Activated CD4-positive, alpha-beta T cell treated with anti-CD3 and anti-CD28 coated beads, Interleukin-2, Interleukin-6, amounts not matched to agents 100 ng/mL and 50 ng/mL, durations not matched to agents 16 hours and 8 hours (primary cell): ENCODE measurements at places on chromosomes 6 and 20.
A peak's percentile ranks its signal among the peaks of the same experiment; 100 is the strongest.

DNA sequence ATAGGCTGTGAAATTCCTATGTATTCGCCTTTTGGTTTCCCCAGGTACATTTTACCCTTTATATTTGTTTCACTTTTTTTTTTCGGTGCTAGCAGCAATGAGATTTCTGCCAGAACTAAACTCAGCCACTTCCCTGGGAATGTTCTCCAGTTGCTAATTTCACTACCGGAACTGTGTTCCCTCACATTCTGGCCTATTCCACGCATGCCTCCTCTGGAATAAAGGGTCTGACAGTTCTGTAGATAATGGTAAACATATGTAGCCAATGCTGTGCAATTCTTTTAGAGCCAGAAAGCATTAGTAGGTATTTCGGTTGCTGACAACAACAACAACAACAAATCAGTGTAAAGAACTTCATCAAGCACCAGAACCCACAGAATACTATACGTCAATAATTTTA, 96.1 kb upstream of the TBX18 start:
- DNase-seq = no peak

DNA sequence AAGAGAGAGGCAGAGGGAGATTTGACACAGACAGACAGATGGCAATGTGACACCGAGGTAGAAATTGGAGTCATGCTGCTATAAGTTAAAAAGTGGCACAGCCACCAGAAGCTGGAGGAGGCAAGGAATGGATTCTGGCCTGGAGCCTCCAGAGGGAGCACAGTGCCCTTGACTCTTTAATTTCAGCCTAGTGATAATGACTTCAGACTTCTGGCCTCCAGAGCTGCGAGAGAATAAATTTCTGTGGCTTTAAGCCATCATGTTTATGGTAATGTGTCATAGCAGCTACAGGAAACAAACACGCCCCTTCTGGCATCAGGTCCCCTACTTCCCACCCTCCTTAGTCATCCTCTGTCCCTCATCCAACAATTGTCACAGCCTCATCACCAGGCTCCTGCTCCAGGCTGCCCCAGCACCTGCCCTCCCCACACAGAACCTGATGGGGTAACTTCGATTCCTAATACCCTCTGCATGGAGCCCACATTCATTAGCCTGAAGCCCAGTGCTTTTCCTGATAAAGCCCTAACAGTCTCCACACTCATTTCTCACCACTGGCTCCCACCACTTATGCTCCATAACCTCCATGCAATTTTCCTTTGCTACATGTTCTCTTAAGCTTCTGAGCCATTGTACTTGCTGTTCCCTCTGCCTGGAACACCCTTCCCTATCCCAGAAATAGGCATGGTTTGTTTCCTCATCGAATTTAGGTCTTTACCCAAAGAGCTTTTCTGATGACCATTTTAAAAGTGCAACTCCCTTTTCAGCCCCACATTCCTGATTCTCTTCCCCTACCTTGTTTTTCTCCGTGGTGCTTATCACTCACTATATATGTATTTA, 69.7 kb upstream of the TOX2 start:
- peak; percentile 25 for DNase-seq

DNA sequence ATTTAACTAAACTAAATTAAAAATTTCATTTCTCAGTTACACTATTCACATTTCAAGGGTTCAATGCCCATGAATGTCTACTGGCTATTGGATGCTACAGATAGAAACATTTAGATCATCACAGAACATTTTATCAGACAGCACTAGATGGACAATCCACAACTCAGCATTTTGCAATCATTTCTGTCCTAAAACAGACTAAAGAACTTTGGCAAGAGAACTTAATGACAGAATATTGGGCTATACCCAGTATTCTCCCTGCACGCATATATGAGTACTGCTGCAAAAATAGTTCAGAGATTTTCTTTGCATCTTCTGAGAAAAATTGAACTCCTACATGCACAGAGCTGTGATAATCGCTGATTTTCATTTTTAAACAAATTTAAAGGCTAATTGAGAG, 36.1 kb upstream of the FBXO30 start:
- no peak for DNase-seq

DNA sequence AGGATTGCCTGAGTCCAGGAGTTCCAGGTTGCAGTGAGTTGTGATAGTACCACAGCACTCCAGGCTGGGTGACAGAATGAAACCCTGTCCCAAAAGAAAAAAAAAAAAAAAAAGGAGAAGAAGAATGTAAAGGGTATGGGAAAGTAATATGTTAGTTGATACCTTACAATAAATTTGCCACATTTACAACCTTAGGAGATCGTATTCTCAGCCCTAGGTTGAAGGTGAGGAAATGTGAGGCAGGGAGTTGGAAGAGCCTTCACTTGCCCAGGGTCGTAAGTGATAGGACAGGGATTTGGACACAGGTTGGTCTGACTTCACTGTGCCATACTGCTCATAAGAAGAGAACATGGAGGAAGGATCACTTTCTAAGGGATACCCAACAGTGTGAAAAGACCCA, 68.6 kb downstream of the BMP6 start:
- no peak for DNase-seq

- peak; percentile 70 for DNase-seq
Observed at GRCh38 chr20:23048283-23049200, 930 bp downstream of the THBD start.

DNA sequence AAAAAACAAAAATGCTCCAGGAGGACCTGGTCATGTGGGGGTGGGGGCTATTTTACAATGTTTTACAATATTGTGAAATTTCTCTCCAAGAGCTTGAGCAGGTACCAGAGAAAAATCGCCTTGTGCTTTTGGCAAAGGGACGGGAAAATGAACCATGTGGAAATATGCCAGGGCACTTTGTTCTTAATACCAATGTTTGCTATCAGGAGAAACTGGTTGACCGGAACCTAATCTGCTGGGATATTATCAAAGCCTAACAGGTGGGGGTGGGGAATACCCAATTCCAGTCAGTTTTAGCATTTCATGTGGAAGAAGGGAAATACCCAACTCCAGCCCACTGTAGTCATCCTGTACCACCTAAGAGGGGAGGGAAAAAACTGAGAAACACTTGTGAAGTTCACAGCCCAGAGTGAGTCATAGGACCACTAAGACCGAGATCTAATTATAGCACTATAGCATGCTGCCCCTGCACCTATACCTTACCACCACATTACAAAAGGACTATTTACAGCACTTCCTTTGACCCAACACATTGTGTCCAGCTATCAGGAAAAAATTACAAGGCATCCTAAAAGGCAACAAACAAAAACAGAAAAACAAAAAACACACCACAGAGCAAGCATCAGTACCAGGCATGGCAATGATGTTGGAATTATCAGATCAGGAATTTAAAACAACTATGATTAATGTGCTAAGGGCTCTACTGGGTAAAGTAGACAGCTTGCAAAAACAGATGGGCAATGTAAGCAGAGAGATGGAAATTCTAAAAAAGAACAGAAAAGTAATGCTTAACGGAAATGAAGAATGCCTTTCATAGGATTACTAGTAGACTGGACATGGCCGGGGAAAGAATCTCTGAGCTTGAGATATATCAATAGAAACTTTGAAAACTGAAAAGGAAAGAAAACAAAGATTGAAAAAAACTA, 84.1 kb upstream of the POPDC3 start:
- peak; percentile 29 for DNase-seq

- DNase-seq = no peak
Observed at GRCh38 chr6:84766118-84766798, 1.9 kb upstream of the TBX18 start.

- DNase-seq = peak; percentile 62
Observed at GRCh38 chr20:24033151-24033550, 44.6 kb upstream of the GGTLC1 start.

- peak; percentile 54 for DNase-seq
Observed at GRCh38 chr20:32336918-32337347, 21.2 kb upstream of the ASXL1 start.

- DNase-seq = no peak
Observed at GRCh38 chr20:57387945-57388371, 3.2 kb upstream of the RBM38 start.

GRCh38 chr20:32941155-32941885, 62.9 kb downstream of the SUN5 start:
- DNase-seq = no peak

- DNase-seq = no peak
Observed at GRCh38 chr20:43442282-43442880, 15.3 kb upstream of the SRSF6 start.

GRCh38 chr6:142356201-142356883, 54.5 kb downstream of the ADGRG6 start:
- no peak for DNase-seq

DNA sequence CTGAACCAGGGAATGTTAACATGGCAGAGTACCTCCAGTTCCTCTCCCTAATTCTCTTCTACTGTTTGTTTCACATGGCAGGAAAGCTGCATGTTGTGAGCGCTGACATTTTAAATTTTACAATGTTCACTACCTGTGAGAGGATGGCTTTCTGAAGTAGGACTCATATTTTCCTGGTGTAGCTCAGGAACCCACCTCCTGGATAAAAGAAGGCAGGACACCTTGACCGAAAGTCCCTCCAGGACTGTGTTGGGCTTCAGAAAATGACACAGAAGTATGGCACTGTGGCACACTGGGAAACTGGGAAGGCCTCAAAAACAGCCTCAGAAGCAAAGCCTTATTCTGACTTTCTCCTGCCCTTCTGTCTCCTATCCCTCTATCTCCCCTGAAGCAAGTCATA, 33.3 kb downstream of the PTPRK start:
- no peak for DNase-seq

DNA sequence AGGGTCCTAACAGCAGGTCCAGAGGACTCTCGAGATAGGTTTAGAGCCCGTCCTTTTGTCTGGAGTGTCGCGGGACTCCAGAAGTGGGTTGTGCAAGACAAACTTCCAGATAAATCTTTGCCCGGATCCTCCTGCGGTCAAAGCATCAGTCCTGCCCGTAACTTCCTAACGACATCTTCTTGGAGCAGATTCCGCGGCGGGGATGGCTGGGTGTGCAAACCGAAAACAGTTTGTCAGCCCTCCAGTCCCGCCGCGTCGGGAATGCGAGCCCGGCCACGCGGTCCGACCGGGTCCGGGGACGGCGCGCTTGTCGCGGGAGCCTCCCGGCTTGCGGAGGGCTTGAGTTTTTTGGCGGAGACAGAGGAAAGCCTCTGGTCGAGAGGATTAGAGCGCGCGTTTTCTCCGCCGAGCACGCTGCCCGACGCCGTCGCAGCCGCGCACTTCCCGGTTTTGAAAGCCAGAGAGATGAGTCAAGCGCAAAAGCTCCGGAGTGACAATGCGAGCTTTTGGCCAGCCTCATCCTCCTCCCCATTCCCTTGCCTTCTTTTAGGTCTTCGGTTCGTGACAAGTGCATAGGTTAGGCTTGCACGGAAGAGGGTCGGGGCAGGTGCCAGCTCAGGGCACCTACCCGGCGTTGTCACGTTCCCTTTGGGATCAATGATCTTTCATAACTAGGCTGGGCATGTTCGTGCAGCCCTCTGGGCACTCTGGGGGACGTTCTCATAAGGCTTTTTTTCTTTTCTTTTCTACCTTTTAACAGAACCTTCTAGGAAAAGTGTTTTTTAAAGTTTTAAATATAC, 91.3 kb upstream of the PRDM1 start:
- peak; percentile 76 for DNase-seq

- DNase-seq = no peak
Observed at GRCh38 chr6:37187321-37188022, 17.5 kb downstream of the PIM1 start.

GRCh38 chr20:61274326-61274725, 22.3 kb downstream of the CDH4 start:
- no peak for DNase-seq

DNA sequence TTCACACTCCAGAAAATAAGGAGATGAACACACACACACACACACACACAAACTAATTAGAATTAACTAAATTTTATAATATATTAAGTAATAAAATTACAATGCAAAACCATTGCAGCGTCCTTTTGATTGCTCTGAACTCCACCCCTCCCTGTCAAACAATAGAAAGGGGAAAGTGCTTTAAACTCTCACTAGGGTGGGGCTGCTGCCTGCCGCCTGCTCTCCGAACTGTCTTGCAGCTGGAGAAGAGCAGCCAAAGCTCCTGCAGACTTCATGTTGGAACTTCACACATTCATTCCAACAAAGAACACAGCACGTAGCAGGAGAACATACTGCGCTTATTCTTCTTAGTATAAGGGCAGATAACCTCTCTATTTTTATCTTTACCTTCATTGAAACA, 83.2 kb downstream of the GCLC start:
- DNase-seq = no peak

DNA sequence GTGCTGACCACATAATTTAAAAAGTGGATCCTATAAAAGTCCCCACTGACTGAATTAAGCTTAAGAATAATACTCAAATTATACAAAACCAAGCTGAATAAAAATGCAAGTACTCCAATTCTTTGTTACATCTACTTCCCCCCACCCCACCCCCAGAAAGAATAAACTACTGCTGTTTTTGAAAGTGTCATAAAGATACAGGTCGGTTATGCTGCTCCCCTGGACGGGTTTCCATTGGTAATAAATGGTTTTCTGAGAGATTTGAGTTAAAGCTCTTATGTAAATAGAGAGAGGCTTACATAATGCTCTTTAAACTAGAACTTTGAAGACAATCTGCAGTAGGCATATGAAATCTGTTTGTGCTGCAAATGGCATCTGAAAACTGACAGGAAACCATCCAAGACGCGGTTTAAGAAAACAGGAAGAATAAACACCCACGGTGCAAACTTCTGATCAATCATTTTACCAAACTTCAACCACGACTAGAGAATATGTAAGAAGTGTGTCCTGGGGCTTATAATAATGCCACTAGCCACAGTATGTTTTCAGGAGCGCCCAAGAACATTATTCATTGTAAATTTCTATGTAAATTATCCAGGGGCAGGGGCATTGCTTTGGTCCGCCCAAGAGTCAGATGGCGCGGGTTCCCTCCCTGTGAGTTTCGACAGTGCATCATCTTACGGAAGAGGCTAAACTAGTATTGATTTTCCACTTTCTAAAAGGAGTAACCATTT, 10.8 kb upstream of the POU3F2 start:
- no peak for DNase-seq
